COR-L47 (cell line): ENCODE measurements at places on chromosomes 3 and 15.

- DNase-seq = no peak
Measured at GRCh38 chr3:36244728-36245127, 135.6 kb upstream of the STAC start.

- peak; percentile 49 for DNase-seq
Measured at GRCh38 chr15:91465696-91466095, 365.6 kb downstream of the SV2B start.

GRCh38 chr15:41905036-41905793 is 11.4 kb upstream of the SPTBN5 start:
- no peak for DNase-seq

DNA sequence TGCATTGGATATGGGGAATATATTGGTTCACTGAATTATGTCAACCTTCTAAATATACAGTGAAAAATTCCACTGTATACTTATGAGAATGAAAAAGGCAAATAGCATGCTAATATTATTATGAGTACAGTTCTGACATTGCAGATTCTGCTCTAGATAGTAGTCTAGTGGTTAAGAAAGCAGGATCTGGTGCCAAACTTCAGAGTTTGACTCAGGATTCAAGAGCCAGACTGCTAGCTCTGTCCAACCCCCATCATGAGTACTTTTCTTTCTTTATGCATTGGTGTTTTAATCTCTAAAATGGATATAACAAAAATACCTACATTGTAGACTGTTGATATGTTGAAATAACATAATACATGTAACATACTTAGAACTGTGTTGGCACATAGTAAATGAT is 57.3 kb upstream of the PLSCR4 start:
- no peak for DNase-seq

- no peak for DNase-seq
Measured at GRCh38 chr3:107346564-107346963, 30.7 kb upstream of the CCDC54 start.
